ENCODE measurements at places on chromosomes 11 and 22. TPM values are rescaled to one million over a fixed set of nuclear protein-coding genes. Genes with fewer than 3 reads are reported as not detected.

GRCh38 chr11:25377466-25377865 is 880.6 kb downstream of the LUZP2 start:
- DNase-seq, result no peak

- DNase-seq, result no peak
These were observed 17.8 kb downstream of the FIBIN start for GRCh38 chr11:27011560-27012233.

- DNase-seq, result no peak
These were observed 31.3 kb upstream of the GNB1L start for GRCh38 chr22:19885841-19886592.

DNA sequence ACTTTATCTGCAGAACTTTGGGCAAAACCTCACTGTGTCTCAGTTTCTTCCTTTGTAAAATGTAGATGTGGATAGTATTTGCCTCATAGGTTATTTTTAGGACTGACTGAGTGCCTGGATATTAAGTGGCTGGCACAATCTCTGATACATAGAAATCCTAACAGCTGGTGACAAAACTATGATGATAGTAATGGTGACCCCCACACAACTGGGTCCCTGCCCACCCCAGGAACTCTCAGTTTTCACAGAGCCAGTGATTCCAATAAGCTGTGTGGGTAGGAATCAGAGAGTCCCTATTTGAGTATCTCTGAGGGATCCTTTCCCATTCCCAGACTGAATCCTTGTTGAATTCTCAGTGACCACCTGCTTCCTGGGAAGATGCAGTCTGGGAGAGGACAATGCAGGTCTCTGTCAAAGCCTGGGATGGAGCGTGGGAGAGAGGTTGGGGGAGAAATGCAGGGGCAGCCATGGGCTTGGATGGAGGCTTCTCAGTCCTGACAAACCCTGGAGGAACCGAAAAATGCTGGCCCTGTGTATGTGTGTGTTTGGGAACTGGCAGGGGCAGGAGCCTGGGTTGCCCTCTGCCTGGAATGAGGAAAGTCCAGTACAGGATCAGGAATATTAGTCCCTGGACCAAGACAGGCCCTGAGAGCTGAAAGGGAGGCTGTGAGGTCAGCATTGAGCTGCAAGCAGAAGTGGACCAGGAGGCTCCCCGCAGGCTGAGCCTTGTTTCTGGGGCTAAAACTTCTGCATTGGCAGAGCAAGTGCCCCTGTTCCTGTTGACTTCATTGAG is 6.1 kb upstream of the P2RY6 start:
- no peak for DNase-seq

- no peak for DNase-seq
These were observed 834.6 kb downstream of the JRKL start for GRCh38 chr11:97224396-97224795.

DNA sequence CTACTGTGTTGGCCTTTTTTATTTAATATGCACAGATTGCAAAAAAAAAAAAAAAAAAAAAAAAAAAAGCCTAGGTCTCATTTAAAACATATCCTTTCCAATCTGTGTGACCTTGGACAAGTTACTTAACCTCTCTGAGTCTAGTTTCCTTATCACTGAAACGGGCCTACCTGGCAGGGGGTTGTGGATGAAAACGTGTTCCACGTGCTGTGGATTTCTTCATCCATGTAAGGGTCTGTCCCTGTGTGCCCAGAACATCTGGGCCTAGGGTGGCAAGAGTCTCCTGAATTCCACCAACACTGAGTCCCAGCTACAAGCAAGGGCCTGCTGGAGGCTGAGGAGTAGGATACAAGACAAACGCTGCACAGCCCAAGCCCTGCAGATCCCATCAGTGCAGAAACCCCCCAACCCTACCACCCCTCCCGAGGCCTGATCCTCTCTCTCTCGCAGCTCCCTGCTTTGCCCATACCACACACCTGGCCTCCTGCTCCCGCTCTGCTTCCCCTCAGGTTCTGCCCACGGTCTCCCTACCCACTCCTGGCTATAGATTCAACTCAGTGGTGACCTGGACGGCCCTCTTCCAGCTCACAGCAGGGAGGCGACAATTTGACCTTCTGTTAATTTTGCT is 4.7 kb upstream of the GNAZ start:
- DNase-seq, result no peak

DNA sequence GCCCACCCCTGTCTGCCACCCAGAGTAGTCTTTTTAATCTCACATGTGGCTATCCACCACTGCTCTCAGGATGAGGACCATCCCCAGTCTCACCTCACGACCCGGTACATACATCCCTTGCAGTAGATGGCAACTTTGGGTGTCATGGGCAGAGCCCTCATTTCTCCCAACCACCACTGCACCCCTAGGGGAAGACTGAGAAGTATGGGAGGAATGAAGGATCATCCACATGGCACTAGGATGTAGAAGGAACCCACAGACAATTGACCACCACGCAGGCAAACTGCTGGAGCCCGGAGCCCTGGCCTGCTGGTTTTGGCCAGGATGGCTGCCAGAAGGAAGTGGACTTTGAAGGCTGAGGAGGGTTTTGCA is 1.9 kb upstream of the SCARF2 start:
- no peak for DNase-seq

GRCh38 chr22:47046411-47047065 is 284.1 kb downstream of the TBC1D22A start:
- DNase-seq, result no peak

- DNase-seq, result no peak
These were observed 9.5 kb upstream of the ST3GAL4 start for GRCh38 chr11:126345759-126346585.

DNA sequence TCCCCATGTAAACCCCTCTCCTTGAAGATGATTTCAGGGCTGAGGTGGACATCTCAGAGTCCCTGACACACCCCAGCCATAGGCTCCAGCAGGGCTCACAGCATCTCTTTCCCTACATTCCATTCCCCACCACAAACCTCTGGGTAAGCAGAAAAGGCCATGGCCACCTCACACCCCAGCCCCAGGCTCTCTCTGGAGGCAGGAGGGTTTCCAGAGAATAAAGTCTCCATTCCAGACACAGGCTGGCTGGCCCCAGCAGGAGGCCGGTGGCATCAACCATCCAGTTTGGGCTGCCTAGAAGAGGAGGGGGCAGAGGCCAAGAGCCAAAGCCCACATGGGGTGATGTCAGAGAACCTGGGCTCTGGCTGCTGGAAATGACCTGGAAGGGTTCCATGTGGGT is 61.4 kb downstream of the TP53I11 start:
- no peak for DNase-seq

DNA sequence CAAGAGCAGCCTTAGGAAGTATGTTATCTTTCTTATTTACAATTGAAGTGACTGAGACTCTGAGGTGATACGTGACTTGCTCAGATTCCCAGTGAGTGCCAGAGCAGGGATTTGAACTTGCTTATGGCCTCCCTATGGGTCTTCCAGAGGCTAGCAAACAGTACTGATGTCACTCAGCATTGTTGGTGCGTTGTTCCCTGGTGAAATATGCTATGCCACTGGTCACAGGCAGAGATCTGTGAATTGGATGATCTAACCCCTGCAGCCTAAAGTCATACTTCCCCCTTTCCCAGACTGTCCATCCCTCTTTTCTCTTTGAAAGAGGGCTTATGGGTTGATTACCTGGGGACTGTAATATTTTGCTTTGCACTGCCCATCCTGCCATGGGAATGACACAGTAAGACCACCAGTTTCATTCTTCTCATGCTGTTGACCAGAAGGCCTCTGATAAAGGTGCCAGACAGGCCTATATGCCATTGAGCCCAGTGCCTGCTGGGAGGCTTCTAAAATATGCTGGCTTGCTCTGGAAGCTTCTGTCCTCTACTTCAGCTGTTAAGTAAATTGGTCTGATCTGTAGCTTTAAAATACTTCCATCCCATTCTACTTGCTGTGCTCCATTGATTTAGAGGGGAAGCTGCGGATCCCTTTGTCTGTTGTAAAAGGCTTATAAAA is 152.2 kb upstream of the E2F8 start:
- no peak for DNase-seq

- no peak for DNase-seq
These were observed 57.6 kb downstream of the USP47 start for GRCh38 chr11:11899401-11899800.

- DNase-seq, result no peak
These were observed 31.7 kb downstream of the IMMP1L start for GRCh38 chr11:31477528-31478222.

DNA sequence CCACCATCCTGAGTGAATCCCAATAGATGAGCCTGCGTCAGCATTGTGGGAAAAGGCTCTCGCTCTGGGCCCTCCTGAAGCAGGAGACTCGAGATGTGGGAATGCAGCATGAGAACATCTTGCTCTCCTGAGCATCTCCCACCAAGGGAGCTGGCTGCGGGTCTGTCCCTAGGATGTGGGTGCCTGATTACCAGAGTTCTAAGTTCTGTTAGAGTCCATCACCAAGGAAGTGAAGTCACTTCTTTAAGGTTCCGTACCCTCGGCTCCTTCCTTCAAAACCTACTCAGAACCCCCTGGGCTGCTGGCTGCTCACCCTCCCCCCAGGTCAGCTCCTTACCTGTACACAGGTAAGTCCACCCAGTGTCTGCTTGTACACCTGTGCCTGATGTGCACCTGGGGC is 100.5 kb upstream of the IGLL5 start:
- no peak for DNase-seq

- no peak for DNase-seq
These were observed 127.5 kb upstream of the SERPIND1 start for GRCh38 chr22:20646415-20646814.

DNA sequence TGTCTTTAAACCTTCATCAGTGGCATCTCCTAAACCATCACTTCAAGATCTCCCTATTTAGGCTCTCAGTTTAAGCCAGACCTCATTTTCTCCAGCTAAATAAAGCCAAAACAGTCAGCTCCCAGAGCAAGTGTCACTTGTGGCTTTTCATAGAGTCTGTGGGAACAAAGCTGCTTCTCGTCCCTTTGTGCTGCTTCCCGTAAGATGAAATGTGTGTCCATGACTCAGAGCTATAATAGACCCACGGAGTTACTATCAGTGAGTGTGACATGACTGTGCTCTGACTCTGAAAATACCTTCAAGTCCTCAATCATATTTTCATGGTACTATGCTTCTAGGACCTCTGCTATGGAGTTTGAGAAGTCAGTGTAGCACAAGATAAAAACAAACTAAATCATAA is 57.3 kb upstream of the SLN start:
- DNase-seq, result peak; percentile 54

The AIFM3 gene
- total RNA-seq, result 2.7 TPM

The SCGB1A1 gene
- total RNA-seq, result 1.1 TPM

The CRACR2B gene
- 132 TPM for total RNA-seq

The PKNOX2 gene
- not detected for total RNA-seq

The DRD4 gene
- total RNA-seq, result 0.95 TPM

The KCNA4 gene
- total RNA-seq, result not detected

The BEST1 gene
- 0.13 TPM for total RNA-seq

The ZC3H12C gene
- total RNA-seq, result 13.5 TPM

The PLET1 gene
- not detected for total RNA-seq

The KRTAP5-3 gene
- not detected for total RNA-seq

The DNAJB7 gene
- not detected for total RNA-seq

The PRMT3 gene
- 31.2 TPM for total RNA-seq

All from Panc1 (cell line).